Fibroblast of mammary gland (primary cell): ENCODE measurements at places on chromosomes 7 and 10.

DNA sequence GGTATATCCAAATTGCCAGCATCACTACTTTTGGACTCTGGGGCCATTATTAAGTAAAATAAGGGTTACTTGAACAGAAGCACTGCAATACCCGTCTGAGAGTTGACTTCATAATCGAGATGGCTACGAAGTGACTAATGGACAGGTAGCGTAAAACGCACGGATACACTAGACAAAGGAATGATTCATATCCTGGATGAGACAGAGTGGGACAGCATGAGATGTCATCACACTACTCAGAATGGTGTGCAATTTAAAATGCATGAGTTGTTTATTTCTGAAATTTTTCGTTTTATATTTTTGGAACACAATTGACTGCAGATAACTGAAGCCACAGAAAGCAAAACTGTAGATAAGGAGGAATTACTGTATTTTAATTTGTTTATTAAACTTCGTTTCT lies 421.5 kb upstream of the LRGUK start:
- DNase-seq, result peak; percentile 79

DNA sequence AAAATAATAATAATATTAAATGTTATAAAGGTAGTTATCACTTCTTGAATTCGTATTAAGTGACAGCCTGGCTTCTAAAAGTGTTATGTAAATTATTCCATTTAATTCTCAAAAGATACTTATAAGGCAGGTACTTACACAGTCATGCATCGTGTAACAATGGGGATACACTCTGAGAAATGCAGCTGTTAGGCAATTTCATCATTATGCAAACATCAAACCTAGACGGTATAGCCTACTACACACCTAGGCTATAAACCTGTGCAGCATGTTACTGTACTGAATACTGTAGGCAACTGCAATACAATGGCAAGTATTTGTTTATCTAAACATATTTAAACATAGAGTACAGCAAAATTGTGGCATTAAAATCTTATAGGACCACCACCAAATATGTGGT lies 1.5 kb downstream of the IFIT1 start:
- DNase-seq, result no peak

- DNase-seq, result no peak
Observed at GRCh38 chr10:119525116-119525515, 17.4 kb downstream of the RGS10 start.

DNA sequence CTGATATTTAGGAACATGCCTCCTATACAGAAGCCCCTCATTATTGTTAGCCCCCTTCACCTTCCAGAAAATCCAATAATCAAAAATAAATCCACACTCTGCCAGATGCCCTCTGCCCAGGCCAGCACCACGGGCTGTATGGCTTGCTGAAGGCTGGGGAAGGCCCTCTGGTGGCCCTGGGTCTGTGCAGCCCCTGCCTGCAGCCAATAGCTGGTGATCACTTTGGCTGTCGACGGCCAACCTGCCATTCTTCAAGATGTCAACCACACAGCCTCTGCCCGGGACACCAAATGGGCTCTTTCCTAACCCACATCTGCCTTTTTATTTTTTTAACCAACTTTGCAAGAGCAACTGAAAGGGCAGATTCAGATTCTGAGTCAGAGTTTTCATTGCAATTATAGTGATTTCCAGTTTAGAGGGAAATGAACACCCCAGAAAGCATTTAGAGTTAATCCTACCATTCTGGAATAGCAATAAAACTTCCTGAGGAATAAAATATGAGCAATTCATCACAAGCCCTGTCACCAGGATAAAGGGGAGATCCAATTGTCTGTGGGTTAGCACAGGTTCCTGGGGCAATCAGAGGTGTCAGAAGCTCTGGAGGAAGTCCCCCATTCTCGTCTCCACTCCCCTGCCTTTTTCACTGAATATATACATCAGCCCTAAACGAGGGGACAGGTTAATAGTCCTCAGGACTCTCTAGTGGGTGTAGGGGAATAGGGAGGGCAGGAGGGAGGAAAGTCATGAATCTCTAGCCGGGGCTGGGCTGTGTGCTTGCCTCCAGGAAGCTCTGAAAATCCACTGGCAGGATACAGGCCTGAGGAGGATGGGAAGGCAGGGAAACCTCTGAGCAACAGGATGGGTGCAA lies 211.3 kb downstream of the GRID1 start:
- no peak for DNase-seq

- DNase-seq, result no peak
Observed at GRCh38 chr10:59175538-59176240, 754 bp upstream of the PHYHIPL start.
